Mesothelial cell of epicardium (in vitro differentiated cells): ENCODE measurements at places on chromosomes 6 and 20.
A peak's percentile ranks its signal among the peaks of the same experiment; 100 is the strongest.

GRCh38 chr20:63441136-63442099 lies 31.0 kb downstream of the KCNQ2 start:
- DNase-seq = no peak

GRCh38 chr20:38700141-38700540 lies 24.1 kb upstream of the SLC32A1 start:
- DNase-seq = no peak

DNA sequence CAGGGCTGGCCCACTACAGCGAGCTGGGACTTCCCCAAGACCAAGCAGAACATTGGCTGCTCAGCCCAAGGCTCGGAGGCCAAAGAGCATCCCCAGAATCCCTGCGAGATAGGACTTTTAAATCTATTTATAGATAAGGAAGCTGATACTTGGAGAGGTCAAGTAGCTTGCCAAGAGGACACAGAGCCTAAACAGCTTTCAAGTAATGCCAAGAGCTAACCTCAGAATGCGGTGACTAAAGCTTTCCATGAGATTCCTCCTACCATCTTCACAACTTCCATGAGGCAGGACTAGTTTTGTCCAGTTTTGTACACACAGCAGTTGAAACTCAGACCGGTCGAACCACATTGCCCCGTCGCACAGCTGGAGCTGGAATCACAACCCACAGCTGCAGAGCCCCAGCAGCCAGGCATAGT lies 168.1 kb upstream of the TOP1 start:
- no peak for DNase-seq

- no peak for DNase-seq
Observed at GRCh38 chr6:37480118-37480736, 19.5 kb downstream of the CCDC167 start.

GRCh38 chr6:158060455-158061360 lies 79.0 kb downstream of the SYNJ2 start:
- peak; percentile 67 for DNase-seq

DNA sequence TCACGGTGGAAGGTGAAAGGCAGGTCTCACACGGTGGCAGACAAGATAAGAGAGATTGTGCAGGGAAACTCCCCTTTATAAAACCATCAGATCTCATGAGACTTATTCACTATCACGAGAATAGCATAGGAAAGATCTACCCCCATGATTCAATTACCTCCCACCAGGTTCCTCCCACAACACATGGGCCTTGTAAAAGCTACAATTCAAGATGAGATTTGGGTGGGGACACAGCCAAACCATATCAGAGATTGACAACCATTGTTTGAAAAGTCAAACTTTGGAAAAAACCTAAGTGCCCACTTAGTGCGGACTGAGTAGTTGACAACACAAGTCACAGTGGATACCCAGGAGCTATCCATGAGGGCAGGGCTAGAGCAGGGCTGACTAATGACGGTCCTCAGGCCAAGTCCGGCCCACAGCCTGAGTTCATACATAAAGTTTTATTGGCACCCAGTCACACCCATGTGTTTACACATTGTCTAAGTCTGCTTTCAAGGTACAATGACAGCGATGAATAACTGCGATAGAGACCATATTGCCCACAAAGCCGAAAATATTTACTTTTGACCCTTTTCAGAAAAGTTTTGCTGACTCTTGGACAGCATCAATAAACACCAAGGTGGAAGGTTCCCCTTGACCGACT lies 33.8 kb upstream of the PMEPA1 start:
- DNase-seq = no peak

DNA sequence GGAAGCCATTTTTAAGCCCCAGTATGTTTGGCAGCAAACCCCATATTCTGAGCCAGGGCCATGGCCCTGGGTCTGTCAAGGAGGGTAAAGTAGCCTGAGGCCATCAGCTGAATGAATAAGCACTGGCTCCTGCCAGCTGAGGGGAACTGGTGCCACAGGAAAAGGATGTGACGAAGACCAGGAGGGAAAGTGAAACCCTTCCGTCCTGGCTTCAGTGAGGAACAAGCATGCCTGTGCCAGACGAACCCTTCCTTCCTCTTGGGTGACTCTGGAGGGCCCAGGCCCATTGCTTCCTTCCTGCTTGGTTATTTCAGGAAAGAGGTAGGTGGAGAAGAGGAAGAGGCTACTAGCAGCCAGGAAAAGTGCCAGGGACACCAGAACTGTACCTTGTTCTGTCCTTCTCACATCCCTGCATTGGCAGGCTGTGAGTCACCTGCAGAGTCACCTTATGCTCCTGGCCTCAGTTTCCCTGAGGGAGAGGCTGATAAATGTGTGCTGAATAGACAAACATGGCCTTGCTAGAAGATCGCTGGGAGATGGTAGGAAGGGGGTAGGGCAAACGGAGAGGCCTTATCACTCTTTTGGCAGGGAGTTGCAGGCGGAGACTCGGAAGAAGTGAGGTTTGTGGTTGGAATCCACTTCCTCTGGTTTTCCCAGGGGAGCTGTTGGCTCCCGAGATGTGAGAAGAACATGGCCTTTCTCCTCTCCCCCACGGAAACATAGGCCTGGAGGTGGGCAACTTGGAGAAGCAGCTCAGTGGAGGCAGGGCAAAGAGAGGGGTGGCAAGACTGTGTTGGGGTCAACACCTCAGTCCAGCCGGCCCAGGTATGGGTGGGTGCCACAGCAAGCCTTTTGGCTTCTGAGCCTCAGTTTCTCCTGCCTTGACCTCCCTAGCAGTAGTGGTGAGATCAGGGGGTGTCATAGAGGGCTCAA lies 37.4 kb downstream of the COX4I2 start:
- no peak for DNase-seq

- DNase-seq = no peak
Observed at GRCh38 chr20:19692100-19692499, 66.0 kb upstream of the RIN2 start.

- no peak for DNase-seq
Observed at GRCh38 chr6:105875974-105876640, 210.0 kb upstream of the PRDM1 start.

DNA sequence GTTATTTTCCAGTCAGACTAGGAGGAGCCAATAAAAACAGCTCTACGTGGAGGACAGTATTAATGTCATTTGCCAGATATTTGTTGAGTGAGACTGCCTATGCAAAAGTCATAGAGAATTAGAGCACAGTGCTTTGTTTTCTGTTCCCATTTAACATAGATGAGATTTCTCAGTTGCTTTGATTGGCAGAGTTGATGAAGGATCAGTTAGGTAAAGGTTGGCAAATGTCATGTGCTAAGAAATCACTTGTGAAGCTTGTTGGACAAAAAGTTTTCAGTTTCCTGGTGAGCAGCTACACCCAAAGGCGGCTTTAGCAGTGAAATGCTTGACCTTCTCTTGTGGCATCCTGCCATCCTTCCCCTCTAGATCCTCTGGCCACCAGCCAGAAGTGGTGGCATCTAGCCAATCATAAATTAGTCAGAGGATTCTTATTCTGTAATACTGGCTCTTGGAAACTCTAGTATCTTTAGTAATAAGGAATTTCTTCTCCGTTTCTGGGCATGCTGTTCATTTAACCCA lies 37.0 kb downstream of the BCKDHB start:
- no peak for DNase-seq

DNA sequence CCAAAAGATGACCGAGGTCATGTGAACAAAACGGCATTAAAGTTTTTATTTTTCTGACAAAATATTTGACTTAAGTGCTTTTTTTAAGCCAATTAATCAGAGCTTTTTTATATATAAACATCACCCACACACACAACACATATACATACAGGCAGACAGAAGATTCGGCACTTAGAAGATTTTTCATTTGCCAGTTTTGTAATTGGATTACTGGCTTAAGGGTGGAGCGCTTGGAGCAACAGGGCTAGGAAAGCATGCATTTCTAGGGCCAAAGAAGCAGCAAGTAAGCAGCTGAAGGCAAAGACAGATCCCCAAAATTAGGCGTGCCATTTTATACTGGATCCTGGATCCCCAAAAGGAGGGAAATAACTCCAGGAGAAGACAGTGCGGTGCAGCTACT lies 30.3 kb downstream of the SAMD5 start:
- no peak for DNase-seq

GRCh38 chr6:105873799-105874198 lies 212.3 kb upstream of the PRDM1 start:
- DNase-seq = no peak

DNA sequence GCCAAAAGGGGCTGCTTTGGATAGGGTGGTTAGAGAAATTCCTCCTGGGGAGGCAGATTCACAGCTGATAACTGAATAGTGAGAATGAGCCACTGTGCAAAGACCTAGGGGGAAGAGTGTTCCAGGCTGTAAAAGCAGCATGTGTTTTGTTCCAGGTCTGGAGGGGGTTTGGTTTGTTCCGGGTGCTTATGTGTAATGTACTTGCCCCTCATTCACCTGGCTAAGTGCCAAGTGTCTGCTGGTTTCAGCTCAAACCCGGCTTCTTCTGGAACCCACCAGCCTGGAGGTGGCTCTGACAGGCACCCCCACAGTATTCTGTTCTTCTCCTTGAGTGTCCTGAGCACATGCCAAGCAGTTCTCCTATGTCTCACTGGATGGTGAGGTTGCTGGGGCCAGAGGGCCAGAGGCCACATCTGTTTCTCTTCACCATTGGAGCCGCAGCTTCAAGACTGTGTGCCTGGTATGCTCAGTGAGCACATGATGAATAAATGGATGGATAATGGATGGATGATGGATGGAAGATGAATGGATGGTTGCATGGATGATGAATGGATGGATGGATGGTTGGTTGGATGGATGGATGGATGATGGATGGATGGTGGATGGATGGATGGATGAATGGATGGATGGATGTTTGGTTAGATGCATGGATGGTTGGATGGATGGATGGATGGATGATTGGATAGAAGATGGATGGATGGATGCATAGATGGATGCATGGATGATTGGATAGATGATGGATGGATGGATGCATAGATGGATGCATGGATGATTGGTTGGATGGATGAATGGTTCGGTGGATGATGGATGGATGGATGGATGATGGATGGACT lies 227.6 kb downstream of the BMP7 start:
- DNase-seq = no peak

DNA sequence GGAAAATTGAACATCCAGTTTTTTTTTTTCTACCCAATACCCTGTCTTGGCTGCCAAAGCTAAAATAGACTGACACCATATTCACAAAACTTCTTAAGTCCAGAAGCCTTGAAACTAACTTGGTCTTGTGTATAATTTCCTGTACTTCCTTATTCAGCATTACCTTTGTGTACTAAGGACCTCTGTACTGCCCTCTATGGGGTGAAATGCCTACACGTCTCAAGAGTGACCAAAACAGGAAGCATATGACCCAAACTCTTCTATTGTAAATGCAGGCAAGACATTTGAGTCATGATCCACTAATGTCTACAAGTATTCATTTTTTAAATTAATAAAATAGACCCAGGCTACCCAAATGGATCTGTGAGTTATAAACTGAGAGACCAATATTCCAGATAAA lies 50.4 kb downstream of the HMGCLL1 start:
- no peak for DNase-seq
